ENCODE measurements at places on chromosomes 4 and X.

GRCh38 chr4:121977251-121978171 is 25.7 kb upstream of the TRPC3 start:
- DNase-seq: no peak

GRCh38 chrX:152024710-152025109 is 50.2 kb upstream of the GABRE start:
- DNase-seq: no peak

DNA sequence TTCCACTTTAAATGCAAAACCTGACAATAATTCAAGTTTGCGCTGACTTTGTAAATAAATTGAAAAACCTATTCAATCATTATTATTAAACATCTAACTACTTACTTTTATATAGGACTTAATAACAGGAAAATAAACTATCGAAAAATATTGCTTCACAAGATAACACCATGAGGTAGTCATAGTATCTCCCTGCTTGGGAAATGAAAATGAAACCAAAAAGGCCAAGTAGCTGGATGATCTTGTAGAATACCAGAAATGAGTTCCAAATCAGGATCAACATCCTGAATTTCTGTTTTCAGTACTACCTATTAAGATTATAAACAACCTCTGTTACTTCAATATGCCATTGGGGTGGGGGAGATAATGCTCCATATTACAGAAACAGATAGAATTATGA is 58.9 kb downstream of the CHIC2 start:
- DNase-seq: peak; percentile 43

GRCh38 chr4:72218953-72219352 is 187.2 kb downstream of the NPFFR2 start:
- no peak for DNase-seq

GRCh38 chr4:150402871-150403272 is 179.1 kb upstream of the MAB21L2 start:
- peak; percentile 15 for DNase-seq

DNA sequence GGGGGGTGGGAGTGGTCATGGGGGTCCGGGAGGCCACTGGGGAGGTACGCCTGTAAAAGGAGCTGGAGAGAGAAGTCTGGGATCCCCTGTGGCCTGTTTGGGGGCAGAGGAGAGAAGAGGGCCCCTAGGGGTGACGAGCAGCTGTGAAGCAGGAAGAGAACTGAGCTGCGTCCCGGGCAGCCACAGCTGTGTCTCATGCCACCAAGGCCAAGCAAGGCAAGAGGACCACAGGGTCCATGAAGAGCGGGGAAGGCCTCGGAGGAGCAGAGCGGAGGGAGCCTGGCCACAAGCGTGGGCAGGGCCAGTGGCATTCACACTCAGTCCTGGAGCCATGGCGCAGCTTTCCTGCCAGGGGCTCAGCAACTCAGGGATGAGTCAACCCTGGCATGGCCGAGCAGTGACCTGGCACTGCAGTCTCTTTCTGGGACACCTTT is 13.6 kb upstream of the NAT8L start:
- no peak for DNase-seq

DNA sequence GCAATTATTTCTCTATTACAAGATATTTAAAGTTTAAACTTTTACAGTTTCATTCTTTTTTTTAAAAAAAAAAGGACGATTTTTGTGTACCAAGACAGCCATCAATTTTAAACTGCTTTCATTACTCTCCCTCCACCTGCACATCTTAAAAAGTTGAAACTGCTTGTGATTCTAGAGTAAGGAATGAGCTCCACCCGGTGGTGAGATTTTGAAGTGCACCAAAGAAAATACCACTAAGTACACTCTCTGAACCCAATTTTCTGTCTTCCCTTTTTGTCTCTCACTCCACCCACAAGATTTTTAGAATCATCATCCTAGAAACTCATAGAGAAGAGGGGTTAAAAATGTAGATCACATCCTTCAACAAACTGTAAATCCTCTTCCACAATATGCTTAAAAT is 91.3 kb upstream of the WDR44 start:
- DNase-seq: peak; percentile 58

DNA sequence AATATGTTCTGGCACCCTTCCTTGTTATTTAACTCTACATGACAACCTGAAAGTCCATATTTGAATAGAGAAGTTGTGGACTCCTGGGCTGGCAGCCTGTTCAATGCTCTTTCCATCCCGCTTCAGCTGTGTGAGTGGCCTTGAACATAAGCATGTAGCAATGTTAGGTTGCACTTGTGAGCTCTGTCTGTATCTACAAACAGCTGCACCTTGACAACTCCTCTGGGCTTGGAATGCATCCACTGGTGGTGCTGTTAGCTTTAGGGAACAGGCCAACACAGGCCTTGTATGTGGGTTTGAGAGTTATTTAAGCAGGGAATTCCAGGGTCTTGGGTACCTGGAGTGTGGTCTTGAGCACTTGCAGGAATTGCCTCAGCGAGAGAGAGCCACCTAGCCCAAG is 141.2 kb downstream of the DTHD1 start:
- DNase-seq: no peak

DNA sequence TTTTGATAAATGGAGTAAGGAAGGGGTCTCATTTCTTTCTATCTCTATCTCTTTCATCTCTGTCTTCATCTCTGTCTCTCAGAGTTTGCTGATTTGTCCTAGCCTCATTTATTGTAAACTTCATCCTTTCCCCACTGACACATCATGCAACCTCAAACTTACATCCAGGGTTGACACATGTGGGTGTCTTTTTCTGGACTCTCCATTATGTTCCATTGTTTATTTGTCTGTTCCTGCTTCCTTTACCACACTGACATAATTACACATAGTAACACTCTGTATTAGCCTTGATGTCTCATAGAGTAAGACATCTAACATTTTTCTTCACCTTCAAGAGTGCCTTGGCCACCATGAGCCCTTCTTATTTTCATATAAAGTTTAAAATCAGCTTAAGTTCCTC is 8.1 kb upstream of the SRD5A3 start:
- DNase-seq: no peak

Data from astrocyte of the spinal cord (primary cell).